ENCODE measurements at places on chromosomes 12 and 14.

- no peak for DNase-seq
Observed at GRCh38 chr14:103195828-103196615, 72.8 kb downstream of the TNFAIP2 start.

GRCh38 chr12:77035226-77035625, 30.1 kb downstream of the E2F7 start:
- no peak for DNase-seq

DNA sequence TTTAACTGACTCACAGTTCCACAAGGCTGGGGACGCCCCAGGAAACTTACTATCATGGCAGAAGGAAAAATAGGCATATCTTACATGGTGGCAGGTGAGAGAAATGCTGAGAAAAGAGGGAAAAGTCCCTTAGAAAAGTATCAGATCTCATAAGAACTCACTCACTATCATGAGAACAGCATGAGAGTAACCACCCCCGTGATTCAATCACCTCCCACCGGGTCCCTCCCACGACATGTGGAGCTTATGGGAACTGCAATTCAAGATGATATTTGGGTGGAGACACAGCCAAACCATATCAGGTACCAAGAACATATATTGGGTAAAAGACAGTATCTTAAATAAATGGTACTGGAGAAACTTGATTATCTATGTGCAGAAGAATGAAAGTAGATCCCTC, 100.3 kb upstream of the FAR2 start:
- no peak for DNase-seq

- no peak for DNase-seq
Observed at GRCh38 chr14:38209572-38210557, 2.2 kb downstream of the SSTR1 start.

DNA sequence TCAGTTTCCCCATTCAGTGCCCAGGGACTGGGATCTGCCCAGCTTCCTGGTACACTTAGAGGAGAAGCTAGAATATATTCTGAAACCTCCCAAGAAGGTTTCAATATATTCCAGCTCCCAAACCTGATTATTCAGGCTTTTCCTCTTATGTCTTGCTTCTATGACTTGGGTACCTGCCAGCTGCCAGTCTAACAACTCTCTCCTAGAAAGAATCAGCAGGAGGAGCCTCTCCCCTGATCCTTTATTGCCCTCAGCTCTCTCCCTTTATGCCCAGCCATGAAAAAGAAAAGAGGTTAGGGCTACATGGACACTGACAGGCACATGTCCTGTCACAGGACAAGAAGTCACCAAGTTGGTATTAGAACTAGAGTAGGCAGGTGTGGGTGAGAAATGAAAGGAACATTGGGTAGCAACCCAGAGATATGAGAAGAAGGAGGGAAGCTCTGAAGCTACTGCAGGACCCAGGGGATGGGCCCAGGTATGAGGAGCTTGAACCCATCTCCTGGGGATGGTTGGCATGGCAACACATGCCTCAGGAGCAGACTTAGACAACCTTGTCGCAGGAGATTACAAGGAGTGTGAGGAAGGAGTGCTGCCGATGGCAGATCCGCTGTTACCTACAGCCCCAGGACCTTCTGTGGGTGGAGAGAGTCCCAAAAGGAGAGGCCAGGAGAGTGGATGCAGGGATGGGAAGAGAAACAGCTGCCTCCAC, 2.0 kb upstream of the CACNB3 start:
- DNase-seq, result no peak
